ENCODE measurements at places on chromosomes 4 and X.

GRCh38 chrX:77444075-77444474, 3.1 kb upstream of the FGF16 start:
- DNase-seq = no peak

DNA sequence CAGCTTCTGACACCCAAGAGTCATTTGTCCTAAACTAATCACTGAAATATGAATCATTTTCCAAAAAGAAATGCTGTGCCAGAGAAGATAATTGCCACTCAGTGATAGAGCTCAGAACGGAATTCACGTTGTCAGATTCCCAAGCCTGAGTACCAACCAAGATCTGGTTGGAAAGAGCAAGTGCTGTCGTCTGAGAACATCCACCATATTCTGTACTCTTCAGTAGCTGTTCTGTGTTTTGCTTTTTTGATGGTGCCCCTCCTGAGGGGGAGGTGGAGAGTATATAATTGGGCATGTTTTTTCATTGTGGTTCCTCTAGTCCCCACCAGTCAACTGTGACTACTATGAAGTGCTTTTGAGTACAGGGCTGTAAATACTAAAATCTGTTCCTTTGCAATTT, 13.2 kb downstream of the RUFY3 start:
- no peak for DNase-seq

DNA sequence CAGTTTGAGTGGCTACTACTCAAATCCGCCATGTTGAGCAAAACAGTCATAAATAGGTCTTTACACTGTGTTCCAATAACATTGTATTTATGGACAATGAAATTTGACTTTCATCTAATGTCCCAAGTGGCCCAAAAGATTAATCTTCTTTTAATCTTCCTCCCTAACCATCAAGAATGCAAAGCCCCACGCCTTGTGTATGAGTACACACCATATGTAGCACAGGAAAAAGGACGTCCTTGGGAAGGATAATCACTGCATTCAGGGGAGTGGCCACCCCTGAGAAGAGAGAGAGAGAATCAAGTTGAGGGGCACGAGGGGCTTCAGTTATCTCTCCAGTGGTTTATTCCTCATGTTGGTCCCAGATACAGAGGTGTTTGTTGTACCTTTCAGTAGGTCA, 33.1 kb downstream of the RBM47 start:
- DNase-seq = no peak

DNA sequence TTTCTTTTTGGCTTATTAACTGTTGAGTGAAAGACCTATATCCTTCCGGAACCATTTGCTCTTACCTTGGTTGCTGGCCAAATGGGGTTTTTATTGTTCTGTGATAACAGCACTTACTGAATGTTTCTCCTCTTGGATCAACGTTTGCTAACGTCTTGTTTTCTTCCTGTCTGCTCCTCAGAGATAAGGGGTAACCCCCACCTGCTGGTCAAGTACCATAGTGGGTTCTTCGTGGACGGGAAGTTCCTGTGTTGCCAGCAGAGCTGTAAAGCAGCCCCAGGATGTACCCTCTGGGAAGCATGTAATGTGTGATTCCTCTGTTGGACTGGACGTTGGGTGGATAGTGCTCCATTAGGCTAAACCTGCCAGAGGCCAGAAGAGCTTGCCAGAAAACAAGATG, 15.3 kb downstream of the BMX start:
- DNase-seq = no peak

DNA sequence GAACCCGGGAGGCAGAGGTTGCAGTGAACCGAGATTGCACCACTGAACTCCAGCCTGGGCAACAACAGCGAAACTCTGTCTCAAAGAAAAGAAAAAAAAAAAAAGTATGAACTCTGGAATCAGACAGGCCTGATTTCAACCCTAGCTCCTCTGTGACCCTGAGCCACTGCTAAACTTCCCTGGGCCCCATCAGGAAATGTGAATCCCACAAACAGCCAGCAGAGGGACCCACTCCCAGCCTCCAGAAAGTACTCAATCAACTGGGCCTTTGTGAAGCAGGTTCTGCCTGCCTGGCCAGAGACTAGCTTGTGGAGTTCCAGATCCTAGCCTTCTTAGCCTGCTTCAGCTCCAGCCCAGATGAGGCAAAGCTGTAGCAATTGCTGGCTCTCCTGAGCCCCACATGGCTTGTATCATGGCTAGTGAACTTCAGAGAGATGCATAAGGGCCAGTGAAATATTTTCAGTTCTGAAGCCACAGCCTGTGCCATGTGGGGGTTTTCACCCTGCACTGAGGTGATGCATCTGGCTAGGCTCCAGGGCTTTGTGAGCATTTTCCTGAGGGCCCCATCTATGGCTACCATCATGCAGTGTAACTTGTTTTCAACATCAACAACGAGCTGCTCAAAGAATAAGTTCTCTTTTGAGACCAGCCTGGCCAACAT, 7.2 kb upstream of the IDS start:
- peak; percentile 21 for DNase-seq

DNA sequence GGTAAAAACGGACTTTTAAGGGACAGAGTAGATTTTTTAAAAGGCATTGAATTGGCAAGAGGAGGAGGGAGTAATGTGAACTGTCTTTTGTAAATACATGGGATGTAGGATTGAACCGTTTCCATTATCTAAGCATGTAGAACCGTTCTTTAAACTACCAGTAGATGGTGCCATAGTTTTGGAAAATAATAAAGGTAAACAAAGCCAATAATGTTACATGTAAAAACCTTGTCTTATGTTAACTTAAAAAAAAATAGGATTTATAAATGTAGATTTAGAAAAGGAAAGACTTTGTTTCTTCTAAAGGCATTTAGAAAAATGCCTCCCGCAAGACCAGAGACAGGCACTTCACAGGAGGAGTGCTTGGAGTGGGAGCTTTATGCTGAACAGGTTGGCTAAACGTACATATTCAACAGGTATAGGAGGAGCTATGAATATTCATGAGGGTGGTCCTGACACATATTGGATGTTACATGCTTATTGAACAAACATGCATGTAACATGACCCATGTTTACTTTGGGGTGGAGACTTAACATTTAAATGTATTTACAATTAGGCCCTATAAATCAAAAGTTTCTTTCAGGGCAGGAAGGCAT, 45.5 kb upstream of the FAM241A start:
- DNase-seq = no peak

- no peak for DNase-seq
Observed at GRCh38 chrX:13387666-13388494, 68.0 kb upstream of the ATXN3L start.

DNA sequence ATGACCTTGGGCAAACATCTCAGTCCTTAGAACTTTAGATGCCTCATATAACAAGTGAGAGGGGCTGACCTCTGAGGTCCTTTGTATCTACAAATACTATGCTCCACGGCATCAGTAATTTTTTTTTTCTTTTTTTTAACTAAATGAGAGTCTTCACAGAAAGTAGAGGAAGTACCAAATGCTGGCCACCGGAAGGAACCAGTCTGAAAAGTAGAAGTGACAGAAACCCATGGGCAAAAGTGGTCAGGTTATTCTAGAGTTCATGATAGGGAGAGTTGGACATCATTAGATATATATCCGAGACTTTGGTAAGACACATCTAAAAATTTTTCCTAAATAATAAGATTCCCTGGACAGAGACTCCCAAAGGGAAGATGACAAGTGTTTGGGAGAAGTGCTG, 53.7 kb downstream of the COQ2 start:
- DNase-seq = no peak

DNA sequence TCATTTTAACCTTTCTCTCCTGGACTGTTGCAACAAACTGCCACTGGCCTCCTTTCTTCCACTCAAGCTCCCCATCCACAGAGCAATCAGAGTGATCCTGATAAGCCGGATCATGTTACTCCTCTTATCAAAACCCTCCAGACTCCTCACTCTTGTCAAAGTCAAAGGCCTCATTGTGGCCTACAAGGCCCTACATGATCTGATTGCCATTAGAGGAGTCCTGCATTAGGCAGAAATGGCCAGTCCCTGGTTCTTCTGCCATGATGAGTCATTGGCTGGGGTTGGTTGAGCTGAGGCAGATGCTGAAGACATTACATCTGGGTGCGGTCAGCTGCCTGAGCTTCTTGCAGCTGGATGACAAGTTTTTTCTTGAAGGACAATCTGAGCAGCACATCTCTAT, 32.7 kb upstream of the CASK start:
- no peak for DNase-seq

GRCh38 chr4:15239866-15240265, 188.0 kb upstream of the C1QTNF7 start:
- DNase-seq = no peak

Measured in GOT3 (cell line).